Activated T-helper 1 cell treated with anti-CD3 and anti-CD28 coated beads, Interleukin-12 subunit alpha, Interleukin-12 subunit beta, Interleukin-2, Interleukin-4 antibody, amounts not matched to agents 30 ng/mL and 10 ng/mL and 1 ng/mL, durations not matched to agents 14 hours and 24 hours and 36 hours (primary cell): ENCODE measurements at places on chromosomes 6 and 20.

- H3K27me3 ChIP-seq: peaks cover 8% of the 10 kb centered on the region
- no peak overlapping the region for H3K27ac ChIP-seq
- H3K4me3 ChIP-seq: no peak overlapping the region
- no peaks in the 10 kb centered on the region for H3K36me3 ChIP-seq
Observed at GRCh38 chr20:2417213-2417541, 36.5 kb downstream of the TGM6 start.

GRCh38 chr20:63163596-63164483, 52.1 kb downstream of the YTHDF1 start:
- no peak for DNase-seq
- no peak overlapping the region for H3K4me3 ChIP-seq
- no peaks in the 10 kb centered on the region for H3K4me1 ChIP-seq
- H3K27ac ChIP-seq: no peak overlapping the region
- H3K36me3 ChIP-seq: no peaks in the 10 kb centered on the region
- no peaks in the 10 kb centered on the region for H3K27me3 ChIP-seq

DNA sequence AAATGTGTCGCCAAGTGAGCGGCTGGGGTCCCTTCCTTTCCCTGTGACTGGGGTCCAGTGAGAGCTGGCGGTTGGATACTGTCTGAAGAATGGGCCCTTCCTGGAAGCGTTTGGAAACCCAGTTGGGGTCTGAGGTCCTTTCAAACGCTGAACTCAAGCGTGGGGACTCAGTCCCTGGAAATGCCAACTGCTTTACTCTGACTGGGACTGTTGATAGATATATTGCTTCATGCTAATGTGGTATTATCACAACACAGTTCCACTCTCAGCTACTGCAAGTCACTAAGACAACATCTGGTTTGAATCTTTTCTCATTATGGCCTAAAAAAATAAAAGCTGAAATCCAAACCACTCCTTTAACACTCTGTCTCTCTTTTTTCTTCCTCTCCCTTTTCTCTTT, 23.7 kb upstream of the PSMF1 start:
- no peaks in the 10 kb centered on the region for H3K36me3 ChIP-seq
- H3K4me3 ChIP-seq: no peak overlapping the region
- no peak overlapping the region for H3K27ac ChIP-seq

DNA sequence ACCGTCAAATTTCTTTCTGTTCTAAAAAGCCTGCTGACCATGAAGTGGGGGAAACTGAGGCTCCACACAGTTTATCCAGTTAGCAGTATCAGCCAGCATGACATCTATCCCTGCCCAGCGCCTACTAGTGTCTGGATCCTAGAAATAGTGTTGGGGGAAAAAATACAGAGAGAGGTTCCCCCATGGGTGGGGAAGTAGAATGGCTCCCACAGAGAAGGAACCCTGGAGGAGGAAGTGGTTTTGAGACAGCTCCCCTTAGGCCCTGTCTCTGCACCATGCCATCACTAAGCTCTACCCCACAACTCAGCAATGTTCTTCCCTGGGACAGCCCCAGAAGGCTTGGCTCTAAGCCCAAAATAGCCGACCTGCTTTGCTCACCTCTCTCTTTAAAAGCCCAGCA, 153.4 kb downstream of the MBOAT1 start:
- H3K4me3 ChIP-seq: no peak overlapping the region
- H3K27me3 ChIP-seq: no peaks in the 10 kb centered on the region
- no peak for DNase-seq
- H3K36me3 ChIP-seq: no peaks in the 10 kb centered on the region

- H3K27ac ChIP-seq: no peak overlapping the region
- H3K4me1 ChIP-seq: peaks cover 5% of the 10 kb centered on the region
- H3K4me3 ChIP-seq: no peak overlapping the region
Observed at GRCh38 chr6:138017166-138017757, 90.0 kb downstream of the PERP start.

DNA sequence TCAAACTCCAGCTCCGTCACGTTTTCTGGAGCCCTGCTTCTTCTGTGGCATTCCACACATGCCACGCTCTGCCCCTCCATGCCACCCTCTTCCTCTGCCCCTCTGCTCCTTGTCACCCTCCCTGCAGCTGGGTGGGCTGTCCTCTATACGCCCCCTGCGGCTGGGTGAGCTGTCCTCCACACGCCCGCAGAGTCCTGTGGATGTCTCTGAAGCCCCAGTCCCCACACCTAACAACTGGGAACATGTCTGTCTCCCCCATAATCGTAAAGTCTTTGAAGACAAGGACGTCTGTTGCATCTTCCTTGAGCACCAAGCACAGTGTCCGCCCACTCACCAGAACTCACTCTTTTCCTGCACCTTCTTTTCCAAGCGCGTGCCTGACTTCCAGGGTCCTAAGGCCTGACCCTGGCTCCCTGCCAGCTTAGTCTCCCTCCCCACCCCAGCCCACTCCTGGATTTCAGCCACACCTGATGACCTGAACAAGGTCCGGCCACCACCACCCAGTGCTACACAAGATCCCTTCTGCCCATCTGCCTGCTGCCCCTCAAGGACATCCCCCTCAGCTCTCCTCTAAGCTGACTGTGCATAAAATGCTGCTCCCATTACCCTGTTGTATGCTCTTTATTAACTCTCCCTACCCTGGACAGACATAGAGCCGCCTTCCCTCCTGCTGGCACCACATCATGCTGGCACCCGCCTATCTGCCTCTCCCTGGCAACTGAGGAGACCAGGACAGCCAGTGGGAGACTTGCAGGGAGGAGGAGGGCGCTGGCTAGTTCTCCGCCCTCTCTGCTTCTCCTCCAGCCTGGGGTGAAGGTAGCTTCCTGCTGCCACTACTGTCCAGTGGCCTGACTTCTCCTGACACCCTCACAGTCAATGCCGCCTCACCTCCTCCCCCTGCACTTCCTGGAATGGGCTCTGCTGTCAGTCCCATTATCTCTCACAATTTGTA, 10.7 kb upstream of the PRR18 start:
- H3K4me1 ChIP-seq: no peaks in the 10 kb centered on the region
- peaks cover 14% of the 10 kb centered on the region for H3K36me3 ChIP-seq
- no peak for DNase-seq

DNA sequence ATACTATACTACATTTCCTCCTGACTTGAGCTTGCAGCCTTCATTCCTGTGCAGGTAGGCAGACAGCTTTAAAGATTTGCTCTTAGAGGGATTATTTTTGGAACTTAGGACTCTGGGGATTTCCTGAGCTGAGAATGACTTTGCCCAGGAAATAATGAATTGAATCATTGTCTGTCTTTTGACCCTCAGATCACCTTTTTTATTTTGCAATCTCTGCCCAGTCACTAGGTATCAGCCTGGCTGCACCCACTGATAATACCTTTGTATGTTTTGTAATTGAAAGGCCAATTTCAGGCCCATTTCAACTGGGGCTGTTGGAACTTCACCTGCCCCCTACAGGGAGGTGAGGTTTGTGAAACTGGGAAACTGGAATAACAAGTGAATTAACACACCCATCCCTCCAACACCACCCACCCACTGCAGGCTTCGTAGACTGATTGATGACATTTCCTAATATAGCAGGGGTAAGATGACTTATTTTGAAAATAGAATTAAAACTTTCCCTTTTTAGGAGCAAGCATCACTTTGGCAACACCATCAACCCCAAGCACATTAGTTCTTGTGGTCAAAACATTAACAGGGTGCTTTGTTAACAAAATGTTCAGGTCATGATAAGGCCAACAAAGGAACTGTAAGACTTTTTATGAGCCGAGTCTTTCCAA, 157.1 kb upstream of the CENPW start:
- H3K27me3 ChIP-seq: peaks cover 2% of the 10 kb centered on the region
- peaks cover 4% of the 10 kb centered on the region for H3K4me1 ChIP-seq
- H3K4me3 ChIP-seq: no peak overlapping the region
- no peak for DNase-seq
- H3K36me3 ChIP-seq: no peaks in the 10 kb centered on the region
- no peak overlapping the region for H3K27ac ChIP-seq

- no peak overlapping the region for H3K27ac ChIP-seq
- no peak for DNase-seq
- H3K36me3 ChIP-seq: no peaks in the 10 kb centered on the region
- no peaks in the 10 kb centered on the region for H3K27me3 ChIP-seq
Observed at GRCh38 chr20:7399575-7399974, 540.7 kb downstream of the HAO1 start.

- peak overlapping the region; percentile 90 for H3K27ac ChIP-seq
- peak; percentile 49 for DNase-seq
- peaks cover 10% of the 10 kb centered on the region for H3K36me3 ChIP-seq
- H3K4me3 ChIP-seq: peak overlapping the region; percentile 38
- peaks cover 64% of the 10 kb centered on the region for H3K4me1 ChIP-seq
Observed at GRCh38 chr6:37239950-37240713, 17.4 kb upstream of the TBC1D22B start.

GRCh38 chr20:47345214-47345613, 11.3 kb downstream of the ZMYND8 start:
- H3K4me3 ChIP-seq: no peak overlapping the region
- no peaks in the 10 kb centered on the region for H3K27me3 ChIP-seq
- DNase-seq: no peak
- H3K36me3 ChIP-seq: peaks cover 36% of the 10 kb centered on the region

DNA sequence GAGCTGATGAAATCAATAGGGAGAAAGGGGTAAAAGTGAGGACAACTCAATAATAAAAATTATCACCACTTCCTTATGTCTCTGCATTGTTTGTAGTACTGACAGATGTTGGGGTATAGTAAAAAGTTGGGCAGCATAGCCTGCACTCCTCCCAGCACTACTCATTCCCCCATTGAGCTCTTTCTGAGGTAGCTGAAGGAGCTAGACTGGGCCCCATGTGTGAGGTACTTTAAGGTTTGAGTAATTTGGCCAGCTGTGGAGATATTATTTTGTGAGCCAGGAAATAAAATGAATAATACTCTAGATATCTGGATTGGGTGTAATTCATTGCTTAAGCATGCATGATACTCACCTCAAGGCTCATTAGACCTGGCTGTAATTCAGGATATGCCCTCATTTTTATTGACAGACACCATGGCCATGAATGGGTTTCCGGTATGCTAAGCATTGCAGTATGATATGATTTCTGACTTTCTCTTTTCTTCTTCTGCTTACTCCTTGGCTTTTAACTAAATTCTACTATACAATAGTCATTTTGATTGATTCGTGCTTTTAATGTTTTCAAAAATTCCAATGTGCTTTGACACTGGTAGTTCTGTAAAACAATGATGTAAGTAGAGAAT, 283.9 kb upstream of the RIMS1 start:
- H3K4me1 ChIP-seq: no peaks in the 10 kb centered on the region
- DNase-seq: no peak
- H3K4me3 ChIP-seq: no peak overlapping the region
- H3K27me3 ChIP-seq: no peaks in the 10 kb centered on the region

- peaks cover 65% of the 10 kb centered on the region for H3K4me1 ChIP-seq
- no peak overlapping the region for H3K4me3 ChIP-seq
- no peak overlapping the region for H3K27ac ChIP-seq
- peaks cover 2% of the 10 kb centered on the region for H3K27me3 ChIP-seq
Observed at GRCh38 chr6:36958775-36959554, 4.4 kb downstream of the PI16 start.

GRCh38 chr6:32972353-32973143, 4.2 kb downstream of the BRD2 start:
- H3K4me1 ChIP-seq: peaks cover 32% of the 10 kb centered on the region
- DNase-seq: no peak
- peaks cover 4% of the 10 kb centered on the region for H3K27me3 ChIP-seq
- H3K4me3 ChIP-seq: peak overlapping the region; percentile 96

DNA sequence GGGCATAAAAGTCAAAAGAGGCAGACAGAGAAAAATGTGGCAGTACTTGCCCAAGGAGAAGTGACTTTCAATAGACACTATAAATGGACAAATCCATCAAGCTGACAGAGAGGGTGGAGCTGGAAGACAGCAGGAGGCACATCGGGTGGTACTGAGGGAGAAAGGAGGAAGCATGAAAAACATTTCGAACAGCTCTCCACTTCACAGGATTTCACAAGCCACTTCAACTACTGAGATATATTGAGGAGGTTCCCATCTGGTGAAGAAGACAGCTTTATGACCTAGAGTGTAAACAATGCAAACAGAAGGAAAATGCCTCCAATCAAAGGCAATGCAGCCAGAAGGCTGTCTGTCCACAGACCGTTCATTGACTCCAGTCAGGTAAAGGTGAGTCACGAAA, 259.4 kb upstream of the ECI2 start:
- peaks cover 11% of the 10 kb centered on the region for H3K27me3 ChIP-seq
- H3K36me3 ChIP-seq: no peaks in the 10 kb centered on the region
- H3K4me1 ChIP-seq: no peaks in the 10 kb centered on the region
- H3K4me3 ChIP-seq: no peak overlapping the region
- H3K27ac ChIP-seq: no peak overlapping the region

- DNase-seq: no peak
- H3K36me3 ChIP-seq: no peaks in the 10 kb centered on the region
- peaks cover 24% of the 10 kb centered on the region for H3K27me3 ChIP-seq
- no peaks in the 10 kb centered on the region for H3K4me1 ChIP-seq
- no peak overlapping the region for H3K4me3 ChIP-seq
- no peak overlapping the region for H3K27ac ChIP-seq
Observed at GRCh38 chr6:157693867-157694266, 129.2 kb upstream of the SNX9 start.

DNA sequence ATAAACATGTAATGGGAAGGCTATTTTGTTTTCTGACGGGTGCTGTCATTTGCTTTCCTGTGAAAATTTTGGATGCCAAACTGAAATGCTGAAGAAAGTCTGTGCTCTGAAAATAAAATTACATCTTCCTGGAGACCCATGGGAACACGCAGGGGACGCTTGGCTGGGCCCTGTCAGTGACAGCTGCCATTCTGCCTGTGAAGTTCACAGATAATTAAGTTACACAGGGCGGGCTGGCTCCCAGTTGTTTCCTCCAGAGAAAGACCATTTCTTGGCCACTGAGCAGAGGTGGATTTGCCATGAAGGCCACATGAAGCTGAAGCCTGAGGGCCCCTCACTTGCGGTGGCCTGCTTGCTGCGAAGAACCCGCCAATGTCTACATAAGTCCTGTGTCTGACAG, 93.5 kb downstream of the TMEM170B start:
- no peak for DNase-seq
- H3K27ac ChIP-seq: no peak overlapping the region
- no peak overlapping the region for H3K4me3 ChIP-seq
- no peaks in the 10 kb centered on the region for H3K27me3 ChIP-seq
- H3K36me3 ChIP-seq: no peaks in the 10 kb centered on the region
- H3K4me1 ChIP-seq: no peaks in the 10 kb centered on the region

- H3K27me3 ChIP-seq: peaks cover 21% of the 10 kb centered on the region
- peaks cover 7% of the 10 kb centered on the region for H3K4me1 ChIP-seq
- H3K27ac ChIP-seq: no peak overlapping the region
- no peaks in the 10 kb centered on the region for H3K36me3 ChIP-seq
- H3K4me3 ChIP-seq: no peak overlapping the region
Observed at GRCh38 chr20:64104667-64105451, 2.5 kb downstream of the NPBWR2 start.
